ENCODE measurements at places on chromosomes 11 and 22.

DNA sequence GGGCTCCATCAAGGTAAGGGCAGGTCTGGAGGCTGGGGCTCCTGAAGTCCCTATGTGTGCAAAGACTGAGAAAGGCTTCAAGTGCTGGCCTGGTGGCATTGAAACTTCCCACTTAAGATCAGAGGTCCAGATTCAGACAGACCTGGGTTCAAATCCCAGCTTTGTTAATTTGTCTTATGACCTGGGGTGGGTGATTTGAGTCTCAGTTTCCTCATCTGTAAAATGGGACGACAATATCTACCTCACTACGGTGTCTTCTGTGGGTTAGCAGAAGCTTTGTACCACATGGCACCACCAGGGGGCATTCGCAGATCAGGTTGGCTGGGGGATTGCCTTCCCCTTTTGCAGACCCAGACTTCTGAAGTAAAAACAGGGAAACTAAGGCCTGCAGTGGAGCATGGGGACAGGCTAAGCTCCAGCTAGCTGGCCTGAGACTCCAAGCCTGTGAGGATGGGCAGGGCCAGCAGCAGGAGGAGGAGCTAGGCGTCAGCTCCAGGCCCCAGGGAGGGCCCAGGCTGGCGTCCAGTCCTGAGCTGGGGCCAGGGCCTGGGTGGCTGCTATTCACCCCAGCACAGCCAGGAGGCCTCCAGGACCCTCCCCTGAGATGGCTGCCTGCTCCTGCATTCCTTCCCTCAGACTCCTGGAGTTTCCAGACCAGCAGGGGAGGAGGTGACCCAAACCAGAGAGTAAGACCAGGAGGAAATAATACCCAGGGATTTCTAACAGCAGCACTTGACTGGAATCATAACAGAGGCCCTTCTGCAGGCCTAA is 1.5 kb downstream of the CASTOR1 start:
- peak; percentile 91 for DNase-seq

DNA sequence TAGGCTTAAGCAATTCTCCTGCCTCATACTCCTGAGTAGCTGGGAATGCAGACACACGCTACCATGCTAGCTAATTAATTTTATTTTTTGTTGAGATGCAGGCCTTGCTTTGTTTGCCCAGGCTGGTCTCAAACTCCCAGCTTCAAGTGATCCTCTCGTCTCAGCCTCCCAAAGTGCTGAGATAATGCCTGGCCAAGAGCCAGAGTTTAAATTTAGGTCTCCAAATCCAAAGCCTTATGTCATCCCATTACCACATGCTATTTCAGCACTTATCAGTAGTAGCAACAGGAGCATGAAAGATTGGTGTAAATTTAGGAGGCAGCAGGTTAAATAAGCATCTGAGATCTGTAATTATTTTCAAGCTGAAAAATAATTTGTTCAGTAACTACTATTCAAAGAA is 326.1 kb upstream of the ANO5 start:
- DNase-seq, result no peak

DNA sequence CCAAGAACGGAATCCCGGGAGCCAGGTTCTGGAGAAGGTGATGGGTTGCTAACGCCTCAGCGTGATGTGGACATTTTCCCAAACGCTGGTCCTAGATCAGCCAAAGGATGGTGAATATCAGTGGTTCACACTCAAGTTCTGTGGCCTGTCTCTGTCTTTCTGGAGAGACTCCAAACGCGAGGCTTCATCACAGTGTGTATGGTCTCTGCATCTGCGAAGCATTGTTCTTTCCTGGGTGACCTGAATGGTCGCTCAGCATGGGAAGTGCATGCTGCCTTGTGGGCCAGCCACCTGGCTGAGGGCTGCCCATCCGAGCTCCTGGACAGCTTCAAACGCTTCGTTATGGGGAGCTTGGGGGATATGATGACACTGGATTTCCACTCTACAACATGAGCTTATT is 810.0 kb downstream of the TBC1D22A start:
- DNase-seq, result no peak

DNA sequence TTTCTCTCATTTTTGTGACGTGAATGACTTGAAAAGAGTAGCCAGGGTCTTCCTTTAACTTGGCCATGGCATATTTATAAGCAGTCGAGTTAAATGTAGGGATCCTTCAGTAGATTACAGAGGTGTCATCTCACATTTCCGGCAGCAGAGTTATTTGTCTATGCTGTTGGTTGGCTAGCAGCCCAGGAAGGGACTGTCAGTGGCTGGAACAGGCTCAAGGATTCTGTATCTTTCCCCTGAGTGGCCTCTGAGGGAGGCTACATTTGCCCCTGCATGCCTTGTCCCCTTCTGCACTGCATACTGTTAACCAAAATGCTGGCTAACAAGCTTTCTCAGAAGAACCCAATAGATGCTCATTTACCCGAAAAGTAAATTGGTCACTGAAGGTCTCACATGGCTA is 187.6 kb downstream of the PGR start:
- DNase-seq, result no peak

- DNase-seq, result no peak
Measured at GRCh38 chr22:37710675-37711074, 13.8 kb downstream of the TRIOBP start.

- DNase-seq, result peak; percentile 92
Measured at GRCh38 chr22:28882878-28883656, at the start of gene ZNRF3. Gene ZNRF3 (plus strand): TSS chr22:28883572. CDS start chr22:28883767, 195 bp downstream.

GRCh38 chr11:134656861-134657540 is 245.0 kb upstream of the B3GAT1 start:
- DNase-seq, result no peak

DNA sequence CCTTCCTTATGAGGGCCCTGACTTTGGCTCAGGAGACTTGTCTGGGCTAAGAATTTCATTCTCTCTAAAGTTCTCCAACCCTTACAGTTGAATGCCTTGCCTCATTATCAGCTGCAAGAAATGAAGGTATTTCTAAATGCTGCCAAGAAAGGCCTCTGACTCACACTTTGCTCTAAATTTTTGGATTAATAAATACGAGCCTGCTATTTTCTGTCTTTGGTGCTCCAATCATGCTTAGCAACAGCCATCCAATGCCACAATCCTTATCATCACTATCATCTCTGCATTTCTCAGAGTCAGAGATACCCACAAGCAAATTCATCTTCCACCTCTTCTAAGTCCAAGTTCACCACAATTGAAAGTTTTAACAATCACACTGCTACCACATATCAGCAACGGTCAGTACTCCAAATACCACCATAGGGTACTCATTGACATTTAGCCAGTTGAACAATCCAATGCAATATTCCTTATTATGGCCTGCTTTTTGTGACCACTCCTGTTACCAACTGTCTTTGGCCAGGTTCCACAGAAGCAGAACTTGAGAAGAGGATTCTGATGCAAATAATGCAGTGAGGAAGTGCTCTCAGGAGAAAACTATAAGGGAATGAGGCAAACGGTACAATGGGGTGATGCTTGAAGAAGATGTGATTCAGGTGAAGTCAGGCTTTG is 5.7 kb downstream of the PATE2 start:
- no peak for DNase-seq

GRCh38 chr22:46428171-46428570 is 92.7 kb downstream of the TRMU start:
- DNase-seq, result no peak

- no peak for DNase-seq
Measured at GRCh38 chr11:66228521-66228920, 39.9 kb upstream of the RAB1B start.

- no peak for DNase-seq
Measured at GRCh38 chr11:7348432-7349304, 97.0 kb downstream of the SYT9 start.

- DNase-seq, result no peak
Measured at GRCh38 chr11:93821617-93822016, 28.8 kb downstream of the VSTM5 start.

DNA sequence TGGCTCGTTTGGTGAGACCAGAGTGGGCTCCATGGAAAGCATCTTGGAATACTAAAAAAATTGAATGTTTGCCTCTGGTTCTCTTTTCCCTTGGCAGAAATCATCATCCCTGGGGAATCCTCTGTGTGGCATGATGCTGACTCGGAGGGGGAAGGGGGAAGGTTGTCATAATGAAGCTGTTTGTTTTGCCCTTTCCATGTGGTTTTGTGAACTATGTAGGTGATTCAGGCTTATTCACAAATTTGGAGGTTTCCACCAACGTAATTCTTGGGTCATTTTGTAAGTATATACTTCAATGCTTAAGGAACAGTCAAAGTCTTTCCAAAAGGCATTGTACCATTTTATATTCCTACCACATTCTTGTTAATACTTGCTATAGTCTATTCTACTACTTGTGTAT is 754.0 kb upstream of the FAT3 start:
- DNase-seq, result no peak

GRCh38 chr11:120137611-120138521 is at the start of gene TRIM29:
Gene TRIM29 (minus strand): TSS chr11:120138113. CDS start chr11:120138031, 82 bp downstream.
- no peak for DNase-seq

GRCh38 chr11:15565880-15566279 is 451.2 kb downstream of the INSC start:
- DNase-seq, result no peak

DNA sequence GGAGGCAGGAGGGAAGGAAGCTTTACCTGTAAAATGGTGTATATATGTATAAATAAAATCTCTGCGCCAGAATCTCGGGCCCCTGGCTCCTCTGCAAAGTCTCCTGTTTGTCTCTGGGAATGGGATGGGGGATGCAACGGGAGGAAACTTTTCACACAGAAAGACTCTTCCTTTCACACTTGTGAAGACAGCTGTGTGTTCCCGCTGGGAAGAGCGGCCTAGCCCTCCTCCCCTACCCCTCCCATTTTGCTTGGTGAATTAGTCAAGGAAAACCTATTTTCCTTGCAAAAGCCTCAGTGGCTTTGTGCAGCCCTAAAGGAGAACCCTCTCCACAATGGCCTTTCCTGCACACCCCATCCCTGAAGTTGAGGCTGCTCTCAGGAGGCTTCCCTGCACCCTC is 9.4 kb upstream of the IGF2 start:
- DNase-seq, result no peak

GRCh38 chr22:22151308-22151707 is 93.3 kb upstream of the VPREB1 start:
- no peak for DNase-seq

GRCh38 chr11:12808519-12808918 is 134.3 kb downstream of the TEAD1 start:
- no peak for DNase-seq

- DNase-seq, result no peak
Measured at GRCh38 chr11:95498722-95499425, 267.9 kb upstream of the SESN3 start.

GRCh38 chr11:46333394-46333947 is 13.8 kb upstream of the DGKZ start:
- no peak for DNase-seq

- DNase-seq, result no peak
Measured at GRCh38 chr11:14768526-14769188, 123.4 kb downstream of the CYP2R1 start.

GRCh38 chr11:18294862-18295261 is 27.1 kb downstream of the HPS5 start:
- no peak for DNase-seq

GRCh38 chr22:24992946-24993345 is 40.4 kb downstream of the KIAA1671 start:
- no peak for DNase-seq

DNA sequence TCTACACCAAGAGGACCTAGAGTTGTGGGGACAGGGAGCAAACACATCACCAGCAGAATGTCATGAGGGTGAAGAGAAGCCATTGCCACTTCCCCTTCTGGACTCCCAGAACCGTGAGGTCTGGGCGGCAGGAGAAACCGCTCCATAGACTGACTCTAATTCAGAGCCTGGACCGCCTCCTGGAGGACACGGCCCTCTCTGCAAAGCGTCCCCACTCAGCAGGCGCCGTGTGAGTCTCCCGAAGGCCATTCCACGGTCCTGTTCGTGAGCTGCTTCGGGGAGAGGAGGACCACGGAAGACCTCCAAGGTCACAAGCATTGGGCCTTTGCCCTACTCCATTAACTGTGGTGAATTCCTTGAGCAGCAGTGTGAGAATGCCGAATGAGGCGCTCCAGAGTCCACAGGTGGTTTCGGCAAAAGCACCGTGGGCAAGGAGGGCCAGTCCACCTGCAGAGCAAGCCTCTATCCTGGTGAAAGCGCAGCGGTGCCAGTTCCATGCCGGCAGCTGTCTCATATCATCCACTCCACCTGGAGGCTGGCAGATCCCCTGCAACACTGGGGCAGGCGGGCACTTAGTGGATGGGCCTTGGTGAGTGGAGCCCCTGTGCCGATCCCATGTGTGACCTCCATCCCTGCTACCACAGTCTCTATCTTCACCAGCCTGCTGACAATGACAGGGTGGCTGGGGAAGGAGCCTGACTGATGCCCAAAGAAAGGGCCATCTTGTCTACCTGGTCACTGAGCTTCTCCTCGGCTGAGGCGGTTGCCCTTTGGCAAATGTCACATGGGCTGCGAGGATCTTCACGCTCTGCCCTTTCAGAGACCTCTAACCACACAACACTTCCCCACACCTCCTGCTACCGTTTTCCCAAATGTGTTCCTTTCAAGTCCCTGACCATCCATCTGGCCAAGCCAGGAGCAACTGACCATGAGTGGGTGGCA is 7.5 kb downstream of the C11orf21 start:
- DNase-seq, result no peak

- DNase-seq, result no peak
Measured at GRCh38 chr11:118913411-118914125, 12.2 kb downstream of the BCL9L start.

DNA sequence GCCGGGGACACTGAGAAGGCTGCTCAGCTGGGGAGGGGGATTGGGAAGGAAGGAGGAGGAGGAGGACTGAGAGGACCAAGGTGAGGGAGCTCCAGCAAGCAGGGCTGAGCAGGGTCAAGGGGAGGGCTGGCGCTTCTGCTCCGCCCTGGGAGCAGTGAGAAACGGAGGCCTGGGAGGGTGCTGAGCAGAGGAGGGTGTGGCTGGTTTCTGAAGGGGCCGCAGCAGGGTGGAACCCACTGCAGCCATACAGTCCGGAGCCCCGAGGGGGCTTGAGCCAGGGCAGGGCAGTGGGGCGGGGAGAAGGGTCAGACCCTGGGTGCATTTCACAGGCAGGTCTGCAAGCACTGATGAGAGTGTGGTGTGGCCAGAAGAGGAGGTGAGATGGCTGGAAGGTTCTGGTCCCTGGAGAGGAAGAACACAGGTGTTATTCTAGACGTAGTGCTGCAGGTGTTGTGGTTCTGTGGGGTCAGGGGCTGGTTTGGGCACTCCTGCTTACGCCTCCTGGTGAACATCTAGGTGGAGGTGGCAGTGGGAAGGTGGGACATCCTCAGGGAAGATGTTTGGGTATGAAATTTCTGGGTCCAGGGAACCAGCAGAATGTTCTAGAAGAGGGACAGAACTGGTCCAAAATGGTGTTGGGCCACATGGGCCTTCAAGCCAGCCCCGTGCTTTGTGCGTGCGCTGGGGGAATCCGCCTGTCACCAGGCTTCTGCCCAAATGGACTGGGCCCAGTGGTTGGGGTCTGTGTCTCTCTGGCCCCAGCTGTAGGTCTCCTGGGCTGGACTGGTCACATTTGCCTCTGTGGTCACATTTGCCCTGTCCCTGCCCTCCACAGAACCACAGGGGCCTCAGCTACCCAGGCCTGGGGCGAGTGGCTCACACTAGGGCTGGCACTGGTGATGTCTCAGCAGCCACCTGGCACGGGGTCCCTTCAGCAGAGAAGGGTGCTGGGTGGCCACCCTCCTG is 714.7 kb downstream of the BRD1 start:
- no peak for DNase-seq

- no peak for DNase-seq
Measured at GRCh38 chr11:27085605-27086004, 45.0 kb downstream of the BBOX1 start.

GRCh38 chr11:45238724-45239123 is 47.4 kb downstream of the SYT13 start:
- no peak for DNase-seq

GRCh38 chr11:2310786-2311352 is 9.1 kb downstream of the TSPAN32 start:
- no peak for DNase-seq

- no peak for DNase-seq
Measured at GRCh38 chr22:30887453-30887852, 81.1 kb downstream of the MORC2 start.

All from erythroblast (primary cell).